Right forelimb (tissue), 1 donor: ENCODE measurements at places on chromosomes 4 and X.

DNA sequence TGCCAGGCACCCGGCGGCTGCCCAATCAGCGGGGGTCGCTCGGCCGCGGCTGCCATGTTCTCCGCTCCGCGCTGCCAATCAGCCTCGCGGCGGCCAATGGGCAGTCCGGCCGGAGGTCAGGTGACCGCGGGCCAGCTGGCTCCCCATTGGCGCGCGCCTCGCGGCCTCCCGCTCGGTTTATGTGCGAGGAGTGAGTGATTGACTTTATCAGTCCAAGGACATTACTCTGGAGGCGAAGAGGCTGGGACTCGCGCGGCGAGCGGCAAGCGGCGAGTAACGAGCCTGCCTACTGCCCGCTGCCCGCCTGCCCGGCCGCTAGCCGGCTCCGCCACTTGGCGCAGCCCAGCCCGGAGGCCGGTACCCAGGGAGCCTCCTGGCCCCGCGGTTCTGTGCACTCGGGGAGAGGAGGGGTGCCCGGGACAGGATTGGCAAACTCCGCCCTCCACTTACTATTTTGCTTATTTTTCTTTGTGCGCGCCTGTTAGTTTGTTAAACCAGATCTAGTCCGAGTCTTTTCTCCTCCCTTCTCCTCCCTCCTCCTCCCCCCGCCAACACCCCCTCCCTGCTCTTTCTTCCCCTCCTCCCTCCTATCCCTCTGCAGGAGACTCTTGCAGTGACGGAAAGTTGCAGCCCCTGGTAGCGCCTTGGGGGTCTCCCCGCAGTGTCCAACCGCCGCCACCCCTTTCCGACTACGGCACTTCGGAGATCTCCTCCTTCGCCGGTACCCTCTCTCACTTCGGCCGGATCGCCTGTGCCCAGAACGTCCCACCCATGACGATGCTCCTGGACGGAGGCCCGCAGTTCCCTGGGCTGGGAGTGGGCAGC, at the start of gene ZIC3:
TSS of gene ZIC3 (plus strand) at position 207 of the 825 bp plus-strand sequence. CDS start at position 772, 565 bp downstream.
- peak; percentile 82 for DNase-seq

DNA sequence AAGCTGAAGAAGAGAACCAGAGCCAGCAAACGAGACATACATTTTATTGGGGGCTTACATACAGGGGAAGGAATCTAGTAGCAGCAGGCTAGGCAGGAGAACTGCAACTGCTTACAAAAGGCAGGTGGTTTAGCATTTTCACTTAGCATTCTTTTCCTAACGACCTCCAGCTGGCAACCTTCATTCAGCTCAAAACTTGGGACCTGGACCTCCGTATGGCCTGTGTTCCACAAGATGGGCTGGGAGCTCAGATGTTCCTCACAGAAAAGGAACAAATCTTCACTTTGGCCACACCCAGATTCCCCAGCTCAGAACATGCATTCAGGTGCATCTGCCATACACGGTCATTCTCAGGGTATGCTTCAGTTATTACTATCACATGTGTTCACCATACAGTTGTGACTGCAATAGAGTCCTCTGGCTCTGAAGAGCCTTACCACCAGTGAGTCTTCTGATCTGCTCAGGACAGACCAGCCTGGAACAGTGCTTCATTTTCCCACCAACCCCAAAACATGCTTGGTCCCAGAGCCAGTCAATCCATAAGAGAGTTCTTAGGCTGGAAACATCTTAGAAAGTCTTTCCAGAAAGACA, 29.6 kb upstream of the AP1AR start:
- no peak for DNase-seq

GRCh38 chr4:171676555-171677215, 136.5 kb upstream of the GALNTL6 start:
- DNase-seq: no peak

DNA sequence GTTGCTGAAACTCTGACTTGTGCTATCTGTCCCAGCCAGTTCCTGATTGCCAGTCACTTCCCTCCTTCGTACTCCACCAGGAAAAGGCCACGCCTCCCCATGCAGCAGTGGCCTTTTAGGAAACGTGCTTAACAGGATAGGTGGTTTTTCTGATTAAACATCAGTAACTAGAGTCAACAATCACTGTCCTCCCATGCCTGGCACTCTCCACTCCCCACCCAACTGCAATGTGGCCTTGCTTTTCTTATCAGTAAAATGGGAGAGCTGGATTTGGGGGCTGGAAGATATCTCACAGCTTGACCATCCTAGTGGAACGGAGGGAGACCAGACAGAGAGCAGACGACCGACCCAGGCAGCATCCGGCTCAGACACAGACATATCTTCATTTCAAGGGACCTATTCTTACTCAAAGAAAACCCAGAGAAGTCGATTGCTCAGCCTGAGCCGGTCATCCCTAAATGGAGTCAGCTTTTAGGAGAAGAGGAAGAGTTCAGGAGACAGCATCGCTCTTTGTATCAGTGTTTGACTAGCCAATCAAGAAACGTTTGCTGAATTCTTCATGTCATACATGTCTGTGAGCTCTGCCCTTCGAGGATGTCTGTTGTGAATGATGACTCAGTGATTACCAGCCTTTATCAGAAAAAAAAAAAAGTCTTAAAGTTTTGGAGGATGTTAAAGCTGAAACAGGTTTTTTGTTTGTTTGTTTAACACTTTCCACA, 12.7 kb upstream of the UBA6 start:
- no peak for DNase-seq

DNA sequence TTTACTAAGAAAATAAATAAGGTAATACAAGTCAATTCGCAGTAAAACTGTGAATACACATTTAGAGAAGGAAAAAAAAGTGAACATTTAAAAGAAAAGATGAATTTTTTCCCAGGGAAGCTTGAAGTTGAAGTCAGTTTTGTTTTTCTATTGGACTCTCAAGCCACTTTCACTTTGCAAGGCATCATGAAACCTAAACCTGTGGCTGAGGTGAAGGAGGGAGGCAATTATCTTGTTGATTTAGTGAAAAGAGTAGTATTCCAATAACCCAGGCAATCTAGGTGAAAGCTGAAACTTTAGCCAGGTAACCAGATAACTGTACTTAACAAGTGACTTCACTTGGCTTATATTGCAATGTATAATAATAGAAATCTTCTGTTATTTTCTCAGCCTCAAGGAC, 138.6 kb downstream of the HDX start:
- no peak for DNase-seq

GRCh38 chr4:40940317-40940741, 190.6 kb downstream of the NSUN7 start:
- peak; percentile 85 for DNase-seq

DNA sequence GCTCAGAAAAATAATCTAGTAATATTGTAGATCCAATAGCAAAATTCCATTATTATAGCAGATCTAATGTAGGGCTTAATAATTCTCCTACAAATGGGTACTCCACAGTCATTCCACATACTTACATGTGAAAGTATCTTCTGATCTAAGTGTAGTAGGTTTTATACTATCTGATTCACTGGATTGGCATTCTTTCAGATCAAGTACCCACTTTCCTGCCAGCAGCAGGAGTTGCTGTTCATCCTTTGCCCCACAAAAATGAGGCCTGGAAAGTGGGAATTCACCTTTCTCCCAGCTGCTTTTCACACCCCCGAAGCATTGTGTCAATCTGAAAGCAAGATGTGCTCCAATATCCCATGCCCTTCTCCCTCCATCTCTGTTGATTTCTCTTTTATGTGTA, 77.1 kb upstream of the RXFP1 start:
- DNase-seq: no peak

GRCh38 chr4:90226734-90227133, 99.5 kb downstream of the CCSER1 start:
- no peak for DNase-seq

DNA sequence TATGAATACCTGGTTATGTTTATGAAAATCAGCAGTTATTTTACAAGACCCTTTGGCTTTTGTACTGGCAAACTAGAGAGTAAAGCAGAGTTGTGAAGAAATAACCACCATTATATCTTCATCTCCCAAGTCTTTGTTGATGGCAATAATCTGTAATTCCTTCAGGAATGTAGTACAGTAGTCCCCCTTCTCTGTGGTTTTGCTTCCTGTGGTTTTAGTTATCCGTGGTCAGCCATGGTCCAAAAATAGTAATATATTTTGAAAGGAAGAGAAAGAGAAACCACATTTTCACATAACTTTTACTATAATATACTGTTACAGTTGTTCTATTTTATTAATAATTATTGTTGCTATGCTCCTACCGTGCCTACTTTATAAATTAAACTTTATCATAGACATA, 27.8 kb downstream of the BANK1 start:
- DNase-seq: no peak

- no peak for DNase-seq
Measured at GRCh38 chrX:25112156-25112555, 96.4 kb upstream of the ARX start.

DNA sequence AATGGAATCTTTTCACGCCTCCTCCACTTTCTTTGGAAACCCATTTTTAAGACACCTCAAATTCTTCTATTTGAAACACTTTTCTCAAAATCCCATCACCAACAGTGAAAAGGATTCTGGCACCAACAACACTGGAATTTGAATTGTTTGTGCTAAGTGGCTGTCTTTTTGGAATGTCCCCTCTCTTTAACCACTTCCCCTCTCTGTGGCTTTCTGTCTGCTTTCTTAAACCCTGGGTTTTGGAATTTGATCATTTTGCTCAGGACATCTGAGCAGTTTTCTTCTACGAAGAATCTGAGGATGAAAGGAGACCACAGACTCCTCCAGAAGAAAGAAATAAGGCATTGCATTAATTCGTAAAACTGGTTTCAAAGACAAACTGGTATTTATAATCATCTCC, 89.0 kb downstream of the MXRA5 start:
- DNase-seq: no peak

- no peak for DNase-seq
Measured at GRCh38 chr4:168707205-168707604, 210.4 kb downstream of the PALLD start.

DNA sequence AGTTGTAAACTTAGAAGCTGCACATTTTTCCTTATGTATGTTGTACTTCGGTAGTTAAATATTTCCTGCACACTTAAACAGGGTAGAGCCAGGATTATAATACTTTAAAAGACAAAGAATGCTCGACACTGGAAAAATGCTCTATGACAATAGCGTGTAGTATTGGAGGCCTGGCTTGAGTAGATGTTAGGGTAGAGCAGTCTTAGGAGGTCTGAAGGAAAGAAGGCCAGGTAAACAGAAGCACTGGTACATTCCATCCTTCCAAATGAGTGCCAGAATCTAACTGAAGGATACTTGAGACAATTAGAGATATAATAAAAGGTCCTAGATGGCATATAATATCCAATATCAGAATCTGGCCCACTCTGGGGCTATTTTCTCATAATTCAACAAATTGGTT, 42.3 kb downstream of the ATXN3L start:
- DNase-seq: no peak

GRCh38 chr4:20248155-20248558, 3.5 kb upstream of the SLIT2 start:
- no peak for DNase-seq

- DNase-seq: no peak
Measured at GRCh38 chr4:61473306-61473705, 273.2 kb downstream of the ADGRL3 start.

DNA sequence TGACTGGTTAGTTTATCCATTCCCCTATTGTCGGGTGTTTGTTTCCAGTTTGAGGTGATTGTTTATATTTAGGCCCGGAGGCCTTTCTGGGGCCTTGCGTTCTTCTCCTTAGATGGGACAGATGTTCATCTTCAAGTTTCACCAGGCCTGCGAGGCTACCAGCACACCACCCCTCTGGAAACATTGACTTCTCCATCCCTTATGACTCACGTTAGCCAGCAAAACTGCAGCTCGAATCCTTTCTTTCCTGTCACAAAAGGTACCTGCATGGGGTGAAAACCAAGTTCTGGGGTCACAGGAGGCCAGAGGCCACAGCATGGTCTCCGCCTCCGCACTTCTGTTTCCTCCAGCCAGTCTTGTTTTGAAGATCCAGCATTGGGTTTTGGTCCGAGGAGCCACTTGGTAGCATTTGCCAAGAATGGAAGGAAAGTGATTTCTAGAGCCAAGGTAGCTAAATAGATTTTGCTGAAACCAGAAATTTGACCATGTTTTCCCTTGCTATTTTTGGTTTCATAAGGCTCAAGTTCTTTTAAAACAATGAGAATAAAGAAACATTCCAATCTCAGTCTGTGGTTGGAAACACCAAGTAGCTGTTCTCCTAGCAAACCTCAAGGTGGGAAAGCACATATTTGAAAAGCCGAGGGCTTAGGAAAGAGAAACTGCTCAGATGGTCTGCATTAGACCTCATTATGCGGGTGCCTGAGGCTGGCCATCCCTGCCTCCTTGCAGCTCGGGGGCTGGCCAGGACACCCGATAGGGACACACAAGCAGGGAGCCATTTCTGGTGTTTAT, 5.6 kb downstream of the NYX start:
- no peak for DNase-seq

DNA sequence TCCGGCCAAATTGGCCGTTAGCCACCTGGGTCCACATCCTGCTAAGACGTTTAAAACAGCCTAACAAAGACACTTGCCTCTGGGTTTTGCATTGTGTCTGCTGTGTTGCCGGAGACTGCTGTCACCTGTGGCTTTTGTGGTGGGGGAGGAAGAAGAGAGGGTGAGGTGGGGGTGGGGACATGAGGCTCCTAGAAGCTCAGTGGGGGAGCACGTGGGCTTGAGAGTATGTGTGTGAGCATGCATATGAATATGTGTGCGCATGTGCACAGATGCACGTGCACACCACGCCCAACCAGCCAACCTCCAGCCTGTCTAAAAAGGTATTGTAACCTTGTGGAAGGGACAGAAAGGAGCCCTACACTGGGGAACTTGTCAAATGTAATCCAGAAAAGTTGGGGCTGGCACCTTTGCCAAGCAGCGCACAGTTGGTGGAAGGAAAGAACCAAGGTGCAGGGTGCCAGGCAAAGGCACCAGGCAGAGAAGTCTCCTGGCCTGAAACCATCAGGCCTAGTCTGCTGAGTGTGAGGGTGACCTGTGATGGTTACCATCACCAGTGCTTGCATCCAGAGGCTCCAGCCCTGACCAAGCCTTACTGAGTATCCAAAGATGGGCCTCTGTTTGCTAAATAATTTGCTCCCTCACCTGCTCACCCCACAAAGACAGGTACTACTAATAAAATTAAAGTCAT, 10.1 kb upstream of the SASH3 start:
- no peak for DNase-seq

DNA sequence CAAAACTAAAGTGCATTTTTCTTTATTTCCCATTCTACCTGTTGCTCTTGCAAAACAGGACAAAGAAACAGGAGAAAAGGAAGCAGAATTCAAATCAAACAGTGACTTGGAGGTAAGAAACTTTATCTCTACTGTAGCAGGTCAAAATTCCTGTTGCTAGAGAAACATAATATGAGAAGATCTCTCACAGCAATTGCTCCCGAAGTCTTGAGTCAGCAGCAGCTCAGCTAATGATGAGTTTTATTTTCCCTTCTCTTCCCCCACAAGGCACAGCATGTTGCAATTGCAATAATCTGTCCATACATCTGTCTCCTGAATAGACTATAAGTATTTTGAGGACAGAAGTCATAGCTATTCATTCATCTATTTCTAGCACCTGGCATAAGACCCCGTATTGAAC, 112.7 kb downstream of the CLNK start:
- DNase-seq: no peak

DNA sequence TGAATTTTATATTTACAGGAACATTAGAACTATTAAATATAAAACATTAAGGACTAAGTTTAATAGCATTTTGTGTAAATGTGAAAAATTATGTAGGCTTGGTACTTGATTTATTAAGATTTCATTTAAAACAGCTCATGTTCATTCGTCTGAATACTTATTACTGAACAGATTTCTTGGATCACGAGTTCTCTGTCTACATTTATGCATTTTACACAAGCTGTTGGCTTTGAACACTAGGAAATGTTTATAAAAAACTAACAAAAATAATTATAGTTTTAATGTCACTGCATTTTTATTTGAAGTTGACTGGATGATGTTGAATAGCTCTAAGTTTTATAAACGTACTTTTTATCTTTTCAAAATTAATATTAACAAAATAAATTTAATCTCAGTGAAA, 888.7 kb downstream of the CCSER1 start:
- no peak for DNase-seq
